Type B pancreatic cell (in vitro differentiated cells): ENCODE measurements at places on chromosomes 6 and 20. TPM values are rescaled to one million over a fixed set of nuclear protein-coding genes. Genes with fewer than 3 reads are reported as not detected.

Gene VNN1
- total RNA-seq: 1.1 and 1.3 TPM in 2 replicates

Gene MYLK2
- 0.21 and 0.77 TPM in 2 replicates for total RNA-seq

Gene ASXL1
- 94.4 and 157 TPM in 2 replicates for total RNA-seq

Gene SIRPD
- total RNA-seq: not detected in 2 replicates

Gene FABP7
- total RNA-seq: 1.2 and 7.6 TPM in 2 replicates

Gene PCK1
- 2.3 and 4.7 TPM in 2 replicates for total RNA-seq

Gene LST1
- not detected in 2 replicates for total RNA-seq
